ENCODE measurements at places on chromosomes 3 and 15.

- DNase-seq, result no peak
These were observed 220.4 kb downstream of the OSBPL10 start for GRCh38 chr3:31760654-31761053.

DNA sequence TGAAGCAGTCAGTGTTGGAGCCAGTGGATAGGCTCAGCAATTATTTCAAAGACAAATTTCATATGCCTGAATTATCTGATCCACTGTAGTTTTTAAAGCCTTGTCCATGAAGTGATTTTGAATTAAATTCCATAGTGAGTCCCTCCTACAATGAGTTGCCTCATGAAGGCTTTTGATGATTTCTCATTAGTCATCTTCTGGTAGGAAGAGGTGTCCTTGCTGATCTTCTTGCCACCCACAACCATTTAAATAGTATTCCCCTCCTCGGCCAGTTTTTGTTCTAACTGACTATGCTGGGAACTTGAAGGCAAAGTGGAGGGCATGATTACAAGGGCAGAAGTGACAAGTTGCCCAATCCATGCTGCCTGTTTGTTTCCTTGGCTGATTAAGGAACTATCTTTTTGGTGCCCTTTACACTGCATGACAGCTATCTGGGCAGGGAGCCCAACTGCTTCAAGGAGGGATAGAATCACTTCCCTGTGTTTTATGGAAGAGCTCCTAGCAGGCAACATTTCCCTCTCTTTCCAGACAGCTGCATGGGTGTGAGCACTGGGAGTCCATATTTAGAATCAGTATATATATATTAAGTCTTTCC lies 617.5 kb downstream of the ZPLD1 start:
- DNase-seq, result no peak

- DNase-seq, result no peak
These were observed 210.5 kb upstream of the TLE3 start for GRCh38 chr15:70308011-70308734.

- no peak for DNase-seq
These were observed 13.4 kb downstream of the TCF12 start for GRCh38 chr15:56931639-56932508.

DNA sequence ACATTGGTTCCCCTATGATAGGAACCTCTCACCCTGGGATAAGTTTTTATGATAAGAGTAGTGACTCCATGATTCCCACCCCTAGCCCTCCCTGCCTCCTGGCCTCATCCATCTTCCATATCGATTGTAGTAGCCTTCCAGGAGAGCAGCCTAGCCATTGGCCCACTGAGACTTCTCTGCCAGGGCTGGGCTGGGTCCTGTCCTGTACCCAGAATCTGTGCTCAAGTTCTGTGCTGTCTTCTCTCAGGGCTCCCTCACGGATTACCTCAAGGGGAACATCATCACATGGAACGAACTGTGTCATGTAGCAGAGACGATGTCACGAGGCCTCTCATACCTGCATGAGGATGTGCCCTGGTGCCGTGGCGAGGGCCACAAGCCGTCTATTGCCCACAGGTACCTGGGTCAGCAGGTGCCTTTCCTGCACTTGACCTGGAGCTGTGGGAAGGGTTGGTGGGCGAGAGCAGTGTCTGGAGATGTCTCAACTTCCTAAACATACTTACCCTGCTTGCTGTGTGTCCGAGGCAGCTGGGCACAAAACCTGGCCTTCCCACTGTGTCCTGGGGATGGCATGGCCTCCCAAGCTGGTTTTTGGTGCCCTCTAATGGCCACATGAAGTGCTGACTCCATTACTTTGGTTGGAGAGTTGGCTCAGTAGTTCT lies 16.6 kb upstream of the EXOG start:
- peak; percentile 83 for DNase-seq

DNA sequence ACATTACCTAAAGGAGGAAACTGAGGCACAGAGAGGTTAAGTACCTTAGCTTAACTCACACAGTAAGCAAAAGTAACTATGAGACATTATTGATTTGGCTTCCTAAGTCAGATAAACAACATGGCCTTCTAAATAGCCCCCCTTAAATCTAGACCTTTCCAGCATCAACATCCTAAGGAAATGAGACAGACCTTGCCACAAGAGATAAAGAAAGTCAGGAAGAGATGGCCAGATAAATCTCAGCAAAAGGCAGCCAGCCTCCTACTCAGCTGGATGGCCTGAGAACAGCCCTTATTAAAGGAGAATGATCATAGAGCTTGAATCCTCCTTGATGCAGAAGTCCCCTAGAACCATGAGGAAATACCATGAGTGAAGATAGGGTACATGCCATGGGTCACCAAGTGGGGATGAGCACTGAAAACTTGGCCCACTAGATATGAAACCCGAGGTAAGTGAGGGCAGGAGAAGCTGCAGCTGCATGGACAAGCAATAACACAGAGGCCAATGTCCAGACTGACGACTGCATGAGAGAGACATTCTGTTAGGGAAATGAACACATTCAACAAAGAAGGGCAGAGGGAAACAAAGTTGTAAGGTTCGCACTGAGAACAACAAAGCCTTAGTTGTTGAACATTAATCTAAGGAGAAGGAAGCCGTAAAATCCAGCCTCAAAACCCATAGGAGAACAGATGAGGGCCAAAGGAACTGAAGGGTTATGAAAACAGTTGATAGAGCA lies 69.6 kb downstream of the ZIC4 start:
- DNase-seq, result no peak

DNA sequence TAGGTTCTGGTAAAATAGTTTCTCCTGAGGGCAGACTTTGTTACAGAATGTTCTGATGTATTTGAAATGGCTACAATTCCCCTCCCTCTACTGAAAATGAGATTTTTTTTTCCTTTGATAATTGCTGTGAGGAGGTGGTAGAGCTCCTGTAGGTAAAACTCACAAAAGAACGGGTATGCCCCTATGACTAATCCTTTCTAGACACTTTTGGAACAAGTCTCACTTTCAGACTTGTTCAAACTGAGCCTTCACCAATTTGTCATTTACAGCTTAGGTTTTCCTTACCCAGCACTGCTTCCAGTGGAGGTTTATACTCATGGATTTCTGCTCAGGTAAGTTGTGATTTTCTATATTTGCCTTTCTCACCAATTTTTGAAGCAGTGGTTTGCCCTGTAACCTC lies 115.6 kb downstream of the NLGN1 start:
- no peak for DNase-seq
